ENCODE measurements at places on chromosomes 13 and 19. TPM values are rescaled to one million over a fixed set of nuclear protein-coding genes. Genes with fewer than 3 reads are reported as not detected.

DNA sequence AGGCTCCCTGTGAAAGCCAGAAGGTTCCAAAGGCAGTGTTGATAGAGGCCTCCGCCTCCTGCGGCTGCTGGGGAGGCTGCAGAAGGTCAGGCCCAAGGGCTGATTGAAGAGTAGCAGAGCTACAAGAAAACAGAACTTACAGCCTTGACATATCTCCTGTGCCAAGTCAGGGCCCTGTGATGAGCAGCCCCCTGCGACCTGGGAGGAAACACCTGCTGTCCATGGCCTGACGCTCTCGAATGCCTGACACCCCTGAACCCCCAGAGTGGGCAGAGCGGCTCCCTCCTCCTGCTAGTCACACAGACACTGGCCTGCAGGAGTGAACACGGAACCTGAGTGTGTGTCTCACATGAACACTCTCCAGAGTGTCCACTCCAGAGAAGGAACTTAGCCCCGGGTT is 38.2 kb upstream of the TUBGCP3 start:
- no peak for DNase-seq

- no peak for DNase-seq
Observed at GRCh38 chr19:48295458-48295857, 25.6 kb downstream of the ZNF114 start.

- no peak for DNase-seq
Observed at GRCh38 chr19:17468302-17469091, 1.8 kb upstream of the SLC27A1 start.

DNA sequence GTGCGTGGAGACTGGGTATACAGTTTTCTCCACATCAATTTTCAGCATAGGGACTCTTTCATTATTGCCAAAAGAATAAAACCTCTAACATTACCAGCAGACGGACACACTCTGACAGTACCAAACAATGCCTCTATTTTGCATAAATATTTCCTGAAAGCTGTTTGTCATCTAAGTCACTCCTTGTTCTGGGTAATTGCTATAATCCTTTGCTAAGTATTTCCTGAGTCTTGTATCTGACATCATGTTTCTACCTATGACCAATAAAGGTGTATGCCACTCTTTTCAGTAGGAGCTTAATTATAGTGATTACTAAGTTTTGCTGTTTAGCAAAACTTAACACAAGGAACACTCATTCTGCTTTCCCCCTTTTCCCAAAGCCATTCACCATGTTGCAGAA is 886.5 kb downstream of the SLITRK6 start:
- DNase-seq: no peak

DNA sequence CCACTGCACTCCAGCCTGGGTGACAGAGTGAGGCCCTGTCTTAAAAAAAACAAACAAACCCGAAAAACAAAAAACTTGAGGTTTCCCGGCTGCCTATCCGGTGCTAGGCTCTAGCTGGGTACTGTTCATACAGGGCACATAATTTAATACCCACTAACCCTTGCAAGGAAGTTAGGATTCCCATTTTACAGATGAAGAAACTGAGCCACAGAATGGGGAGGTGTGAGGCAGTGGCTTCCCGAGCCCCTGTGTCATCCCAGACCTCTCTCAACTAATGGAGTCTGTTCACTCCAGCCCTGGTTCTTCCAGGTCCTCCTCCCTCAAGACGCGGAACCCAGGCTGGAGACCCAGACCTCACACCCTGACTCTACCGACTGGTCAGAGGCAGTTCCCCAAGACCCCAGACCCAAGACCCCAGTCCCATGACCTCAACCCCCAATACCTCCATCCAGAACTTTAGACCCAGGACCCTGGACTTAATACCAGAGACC is 576 bp downstream of the APBA3 start:
- DNase-seq: peak; percentile 43

- DNase-seq: no peak
Observed at GRCh38 chr13:87669379-87669978, 1.7 kb upstream of the SLITRK5 start.

- no peak for DNase-seq
Observed at GRCh38 chr13:101434486-101434885, 18.0 kb upstream of the ITGBL1 start.

DNA sequence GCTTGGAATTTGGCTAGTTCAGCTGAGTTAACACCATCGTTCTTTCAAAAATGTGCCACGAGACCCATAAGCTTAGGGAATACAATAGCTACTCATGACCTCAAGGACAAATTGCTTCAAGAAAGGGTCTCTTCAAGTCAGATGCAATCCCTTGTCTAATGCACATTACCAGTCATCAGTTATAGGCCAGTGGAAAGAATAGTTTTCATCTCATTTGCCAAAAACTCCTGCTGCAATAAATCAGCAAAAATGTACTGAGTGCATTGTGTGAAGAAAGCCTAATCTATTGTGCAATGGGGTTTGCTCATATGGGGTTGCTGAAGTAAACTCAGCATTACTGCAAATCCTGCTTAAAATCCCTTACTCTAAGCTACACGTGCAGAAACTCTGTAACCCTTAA is 208.3 kb upstream of the NBEA start:
- no peak for DNase-seq

Gene MEIOSIN
- not detected for total RNA-seq

Gene CGB5
- total RNA-seq: not detected

DNA sequence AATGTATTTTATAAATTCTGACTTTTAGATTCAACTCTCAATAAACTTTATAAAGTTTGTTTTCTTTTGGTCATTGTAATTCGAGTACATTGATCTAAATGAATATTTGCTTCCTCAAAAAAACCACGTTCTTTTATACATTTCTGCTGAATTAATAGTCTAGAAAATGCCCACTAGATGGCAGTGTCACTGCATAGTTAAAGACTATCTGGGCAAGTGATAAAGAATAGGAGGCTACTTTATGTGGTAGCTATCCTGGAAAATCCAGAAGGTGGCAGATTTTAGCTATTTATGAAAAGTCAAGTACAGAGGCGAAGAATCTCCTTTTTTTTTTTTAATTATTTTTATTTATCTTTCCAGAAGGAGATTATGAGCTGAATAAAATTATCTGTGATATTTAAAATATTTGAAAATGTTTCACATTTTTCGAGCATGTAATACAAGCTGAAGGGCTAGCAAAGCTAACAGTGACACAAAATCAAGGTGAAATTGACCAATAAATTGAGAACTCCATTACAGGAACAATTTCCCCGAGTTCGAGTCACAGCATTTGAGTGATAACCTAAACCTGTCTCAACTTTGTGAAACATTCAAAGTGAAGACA is 221.8 kb downstream of the OLFM4 start:
- DNase-seq: no peak

Gene ZNF580
- total RNA-seq: 35.7 TPM

Gene ATP4A
- not detected for total RNA-seq

Gene MBD3L3
- total RNA-seq: not detected

DNA sequence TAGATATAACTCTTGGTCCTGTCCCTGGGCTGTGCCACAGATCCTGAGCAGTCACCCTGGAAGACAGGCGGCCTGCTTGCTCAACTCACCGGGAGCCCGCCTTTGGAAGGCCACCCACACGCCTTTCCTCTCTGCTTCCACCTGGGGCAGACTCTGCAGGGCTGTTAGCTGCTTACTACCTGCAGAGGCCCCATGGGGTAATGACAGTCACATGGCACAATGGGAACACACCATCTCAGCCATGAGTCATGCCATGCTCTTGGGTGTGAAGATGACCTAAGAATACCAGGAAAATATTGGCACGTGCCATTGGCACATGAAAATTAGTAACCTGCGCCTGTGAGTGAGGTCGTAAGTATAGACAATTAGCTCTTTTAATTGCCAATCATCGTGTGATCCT is 108.6 kb downstream of the COL4A2 start:
- no peak for DNase-seq

Gene SIGLEC12
- total RNA-seq: 0.35 TPM

DNA sequence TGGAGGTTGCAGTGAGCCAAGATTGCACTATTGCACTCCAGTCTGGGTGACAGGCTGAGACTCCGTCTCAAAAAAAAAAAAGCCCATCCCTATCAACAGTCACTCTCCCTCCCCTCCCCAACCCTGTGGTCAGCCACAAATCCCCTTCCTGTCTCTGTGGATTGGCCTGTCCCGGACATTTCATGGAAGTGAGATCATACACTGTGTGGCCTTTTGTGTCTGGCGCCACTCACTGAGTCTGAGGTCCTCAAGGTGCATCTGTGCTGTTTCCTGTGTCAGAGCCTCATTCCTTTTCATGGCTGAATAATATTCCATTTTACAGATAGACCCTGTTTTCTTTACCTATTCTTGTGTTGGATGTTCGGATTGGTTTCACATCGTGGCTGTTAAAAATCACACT is 149.5 kb downstream of the PTPRS start:
- DNase-seq: no peak

- DNase-seq: no peak
Observed at GRCh38 chr13:72435251-72435650, 292.2 kb downstream of the MZT1 start.

DNA sequence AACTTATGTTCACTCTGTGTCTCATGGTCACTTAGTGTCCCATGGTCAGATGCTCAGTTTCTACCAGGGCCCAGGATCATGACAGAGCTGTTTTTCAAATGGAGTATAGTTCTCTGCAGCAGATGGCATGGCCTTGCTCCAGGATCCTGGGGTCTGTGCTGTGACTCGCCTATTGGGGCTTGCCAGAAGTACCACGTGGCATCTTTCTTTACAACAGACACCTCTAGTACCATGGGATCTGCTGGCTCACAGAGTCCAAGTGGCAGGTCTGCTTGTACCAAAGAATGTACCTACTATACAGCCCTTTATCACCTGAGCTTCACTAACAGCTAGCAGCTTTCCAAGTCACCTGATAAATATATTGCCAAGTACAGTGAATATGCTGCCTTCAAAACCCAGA is 6.0 kb upstream of the RNF6 start:
- no peak for DNase-seq

Gene ZNF100
- total RNA-seq: 18.9 TPM

DNA sequence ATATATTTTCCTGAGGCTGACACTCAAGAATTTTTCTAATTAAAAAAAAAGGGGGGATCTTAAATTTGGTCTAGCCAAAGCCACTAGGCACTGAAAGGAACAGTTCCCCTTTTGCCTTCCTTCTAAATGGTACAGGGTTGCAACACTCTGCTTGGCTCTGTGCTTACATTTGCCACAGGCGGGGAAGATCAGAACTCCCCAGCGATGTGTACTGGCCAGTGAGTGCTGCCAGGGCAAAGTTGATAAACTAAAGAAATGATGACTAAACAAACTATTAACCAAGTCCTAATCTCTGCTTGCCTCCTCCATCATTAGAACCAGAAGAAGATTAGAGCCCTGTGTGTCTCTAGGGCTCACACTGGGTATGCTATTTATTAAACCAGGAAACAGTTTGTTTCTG is 75.3 kb upstream of the SCEL start:
- no peak for DNase-seq

Gene ACP7
- not detected for total RNA-seq

DNA sequence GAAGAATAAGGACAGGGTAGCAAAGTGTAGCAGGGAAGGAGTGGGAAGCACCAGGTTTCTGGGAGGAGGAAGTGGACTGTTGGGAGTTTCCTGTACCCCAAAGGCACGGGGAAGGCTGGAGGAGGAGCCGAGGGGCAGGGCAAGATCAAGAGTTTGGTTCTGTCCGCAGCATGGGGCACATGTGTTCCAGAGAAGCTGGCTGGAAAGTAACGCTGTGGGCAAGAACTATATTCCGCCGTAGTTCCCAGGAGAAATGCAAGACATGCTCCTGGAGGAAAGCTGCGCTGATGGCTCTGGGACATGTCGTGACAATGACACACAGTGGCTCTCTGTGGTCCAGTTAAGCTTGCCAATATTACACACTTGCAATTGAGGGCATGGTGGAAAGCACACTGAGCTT is 51.7 kb upstream of the KPNA3 start:
- DNase-seq: no peak

DNA sequence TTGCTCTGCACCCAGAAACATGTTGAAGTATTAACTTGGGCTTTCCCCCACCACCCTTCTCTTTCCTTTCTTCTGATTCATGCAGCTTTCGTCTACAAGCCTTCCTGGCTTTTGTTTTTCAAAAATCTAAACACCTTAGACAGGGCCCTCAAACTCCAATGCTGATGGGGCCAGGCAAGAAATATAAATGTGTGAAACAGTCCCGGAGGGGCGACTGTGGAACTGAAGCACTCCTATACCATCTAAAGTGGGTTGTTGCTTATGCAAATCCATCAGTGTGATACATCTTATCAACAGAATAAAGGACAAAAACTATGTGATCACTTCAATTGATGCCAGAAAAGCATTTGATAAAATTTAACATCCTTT is 6.1 kb downstream of the FCGBP start:
- DNase-seq: no peak

Gene B3GNT8
- 5.4 TPM for total RNA-seq

- DNase-seq: no peak
Observed at GRCh38 chr19:48424694-48425219, 21.0 kb upstream of the GRWD1 start.

DNA sequence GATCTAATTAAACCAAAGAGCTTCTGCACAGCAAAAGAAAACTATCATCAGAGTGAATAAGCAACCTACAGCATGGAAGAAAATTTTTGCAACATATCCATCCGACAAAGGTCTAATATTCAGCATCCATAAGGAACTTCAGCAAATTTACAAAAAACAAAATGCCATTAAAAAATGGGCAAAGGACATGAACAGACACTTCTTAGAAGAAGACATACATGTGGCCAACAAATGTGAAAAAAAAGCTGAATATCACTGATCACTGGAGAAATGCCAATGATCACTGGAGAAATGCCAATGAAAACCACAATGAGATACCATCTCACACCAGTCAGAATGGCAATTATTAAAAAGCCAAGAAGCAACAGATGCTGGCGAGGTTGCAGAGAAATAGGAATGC is 32.5 kb downstream of the ZNF582 start:
- DNase-seq: no peak

Gene ERICH6B
- total RNA-seq: not detected

DNA sequence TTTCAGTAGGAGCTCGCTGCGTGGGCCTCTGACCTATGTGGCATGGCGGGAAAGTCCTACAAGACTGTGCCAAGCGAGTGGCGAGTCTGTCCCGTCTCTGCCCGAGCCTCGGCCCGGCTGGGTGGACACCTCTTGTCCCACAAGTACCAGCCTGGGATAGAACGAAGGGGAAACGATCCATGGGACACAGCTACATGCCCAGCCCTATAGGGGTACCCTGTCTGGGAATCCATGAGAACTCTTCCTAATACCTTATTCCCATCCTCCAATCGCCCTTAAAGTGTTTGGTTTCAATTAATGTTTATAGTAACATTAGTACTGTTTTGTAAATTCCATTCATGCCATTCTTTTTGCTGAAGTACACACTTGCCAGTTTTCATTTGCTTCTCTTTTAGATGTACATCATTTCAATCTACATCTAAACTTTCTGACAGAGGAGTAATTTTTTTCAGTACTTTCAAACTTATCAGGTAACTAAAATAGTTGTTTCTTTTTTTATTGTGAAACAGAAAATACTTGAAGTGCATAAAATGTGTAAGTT is 667 bp upstream of the ZNF790 start:
- DNase-seq: no peak

Measured in activated CD4-positive, alpha-beta memory T cell treated with anti-CD3 and anti-CD28 coated beads, Interleukin-2, amount 10 ng/mL, durations not matched to agents 7 days and 5 days (primary cell).